ENCODE measurements at places on chromosomes 11 and 22.

DNA sequence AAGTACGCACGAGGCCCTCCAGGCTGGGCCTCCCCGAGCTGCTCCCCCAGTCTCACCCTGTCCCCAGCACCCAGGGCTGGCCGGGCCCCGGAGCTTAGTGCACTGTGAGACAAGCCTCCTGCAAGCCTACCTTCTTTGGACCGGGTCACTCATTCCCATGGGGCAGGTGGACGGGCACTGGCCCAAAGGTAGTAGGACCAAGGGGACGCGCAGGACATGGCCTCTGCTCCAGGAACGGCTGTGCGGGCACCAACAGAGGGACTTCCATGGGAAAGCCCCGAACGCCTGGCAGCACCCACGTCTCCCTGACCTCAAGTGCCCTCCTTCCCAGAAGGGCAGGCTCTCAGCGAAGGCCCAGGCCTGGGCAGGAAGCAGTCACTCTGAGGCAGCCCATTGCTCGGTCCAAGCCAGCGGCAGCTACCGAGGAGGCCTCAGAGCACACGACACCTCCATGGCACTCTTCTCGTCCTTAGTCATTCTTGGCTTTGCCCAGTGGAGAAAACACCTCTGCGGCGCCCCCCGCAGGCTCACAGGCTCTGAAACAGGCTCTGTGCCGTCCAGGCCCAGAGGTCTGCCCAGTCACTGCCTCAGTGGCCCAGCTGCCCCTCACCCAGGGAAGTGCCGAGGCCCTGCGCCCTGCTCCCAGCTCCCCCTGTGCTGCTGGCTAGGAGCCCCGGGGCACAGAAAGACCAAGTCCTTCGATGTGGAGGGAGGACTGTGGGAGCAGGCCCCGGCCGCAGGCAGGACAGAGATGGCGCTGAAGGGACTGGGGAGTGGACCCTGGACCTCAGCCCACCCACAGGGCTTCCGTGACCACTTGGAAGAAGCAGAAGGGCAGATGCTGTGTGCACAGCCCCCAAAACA, 3.8 kb downstream of the MOB2 start:
- no peak for DNase-seq

GRCh38 chr11:67165623-67166022, 46.6 kb downstream of the KDM2A start:
- DNase-seq = no peak

DNA sequence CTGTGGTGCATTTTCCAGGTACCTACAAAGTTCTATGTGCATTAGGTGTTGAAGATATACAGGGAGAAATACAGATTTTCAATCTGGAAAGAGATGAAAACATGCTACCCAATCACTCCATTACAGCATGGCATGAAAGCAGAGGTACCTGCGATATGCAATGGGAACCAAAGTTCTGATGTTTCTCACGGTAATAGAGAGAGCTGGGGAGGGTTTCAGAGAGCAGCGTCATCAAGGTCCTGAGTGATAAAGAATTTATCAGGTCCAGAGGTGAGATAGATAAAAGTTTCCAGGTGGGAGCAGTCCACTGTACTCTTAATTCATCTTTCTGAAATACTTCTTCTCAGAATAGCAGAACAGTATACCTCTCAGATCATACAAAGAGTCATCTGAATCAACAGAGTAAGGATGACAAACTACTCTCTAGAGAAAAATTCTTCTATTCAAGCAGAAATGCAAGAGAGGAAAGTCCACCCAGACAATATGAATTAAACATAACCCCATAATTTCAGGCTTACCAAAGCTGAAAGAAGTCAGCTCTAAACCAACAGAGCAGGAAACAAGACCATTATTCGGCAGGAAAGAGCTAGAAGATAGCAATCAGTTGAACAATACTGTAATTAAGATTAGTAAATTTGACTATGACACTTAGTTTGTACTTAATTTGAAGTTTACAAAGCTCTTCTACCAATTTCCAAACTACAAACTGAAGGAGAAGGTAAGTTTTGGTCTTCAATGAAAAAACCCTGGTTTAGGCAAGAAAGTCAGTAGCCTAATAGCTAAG, 12.8 kb downstream of the CTSC start:
- DNase-seq = no peak

- DNase-seq = peak; percentile 54
Measured at GRCh38 chr22:18104566-18104965, 6.0 kb upstream of the TUBA8 start.

GRCh38 chr22:45775062-45775461, 103.4 kb downstream of the ATXN10 start:
- no peak for DNase-seq

DNA sequence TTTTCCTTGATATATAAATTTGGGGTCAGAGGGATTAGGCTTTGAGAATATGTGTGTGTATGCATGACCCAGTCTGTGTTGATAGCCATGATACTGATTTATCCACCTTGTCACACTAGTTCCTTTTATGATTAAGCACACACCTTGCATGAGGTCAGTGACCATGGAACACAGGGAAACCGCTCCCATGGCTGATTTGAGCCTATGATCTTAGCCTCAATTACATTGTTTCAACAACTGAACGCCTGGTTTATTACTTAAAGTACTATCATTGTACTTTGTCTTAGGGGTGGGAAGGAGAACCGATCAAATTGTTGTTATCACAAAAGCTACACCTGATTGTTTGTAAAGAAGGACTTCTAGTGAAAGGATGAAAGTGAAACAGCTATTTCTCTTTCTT, 70.7 kb downstream of the ARFGAP2 start:
- no peak for DNase-seq

Data from Daoy (cell line).